Cardiac muscle cell (in vitro differentiated cells and primary cell): ENCODE measurements at places on chromosomes 7 and 10.

- H3K36me3 ChIP-seq: peaks cover 12% of the 10 kb centered on the region
- DNase-seq: no peak
- no peak overlapping the region for H3K27ac ChIP-seq
- H3K4me3 ChIP-seq: no peak overlapping the region
- H3K4me1 ChIP-seq: no peaks in the 10 kb centered on the region
- no peaks in the 10 kb centered on the region for H3K27me3 ChIP-seq
Measured at GRCh38 chr7:107158028-107158427, 10.8 kb upstream of the HBP1 start.

- H3K27ac ChIP-seq: no peak overlapping the region
- no peak for DNase-seq
- H3K4me3 ChIP-seq: no peak overlapping the region
Measured at GRCh38 chr7:159125104-159125954, 19.3 kb downstream of the VIPR2 start.

DNA sequence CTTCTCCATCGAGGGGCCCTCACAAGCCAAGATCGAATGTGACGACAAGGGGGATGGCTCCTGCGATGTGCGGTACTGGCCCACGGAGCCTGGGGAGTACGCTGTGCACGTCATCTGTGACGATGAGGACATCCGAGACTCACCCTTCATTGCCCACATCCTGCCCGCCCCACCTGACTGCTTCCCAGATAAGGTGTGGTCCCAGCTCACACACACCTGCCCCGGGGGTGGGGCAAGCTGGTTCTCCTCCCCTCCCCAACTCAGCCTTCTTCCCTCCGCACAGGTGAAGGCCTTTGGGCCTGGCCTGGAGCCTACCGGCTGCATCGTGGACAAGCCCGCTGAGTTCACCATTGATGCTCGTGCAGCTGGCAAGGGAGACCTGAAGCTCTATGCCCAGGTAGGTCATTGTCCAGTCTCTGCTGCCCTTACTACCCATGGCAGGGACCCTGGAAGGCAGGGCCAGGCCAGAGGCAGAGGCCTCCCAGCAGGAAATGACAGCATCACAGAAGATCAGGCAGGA lies 11.0 kb downstream of the FLNC start:
- H3K4me1 ChIP-seq: no peaks in the 10 kb centered on the region
- H3K27me3 ChIP-seq: no peaks in the 10 kb centered on the region
- H3K36me3 ChIP-seq: peaks cover 96% of the 10 kb centered on the region

DNA sequence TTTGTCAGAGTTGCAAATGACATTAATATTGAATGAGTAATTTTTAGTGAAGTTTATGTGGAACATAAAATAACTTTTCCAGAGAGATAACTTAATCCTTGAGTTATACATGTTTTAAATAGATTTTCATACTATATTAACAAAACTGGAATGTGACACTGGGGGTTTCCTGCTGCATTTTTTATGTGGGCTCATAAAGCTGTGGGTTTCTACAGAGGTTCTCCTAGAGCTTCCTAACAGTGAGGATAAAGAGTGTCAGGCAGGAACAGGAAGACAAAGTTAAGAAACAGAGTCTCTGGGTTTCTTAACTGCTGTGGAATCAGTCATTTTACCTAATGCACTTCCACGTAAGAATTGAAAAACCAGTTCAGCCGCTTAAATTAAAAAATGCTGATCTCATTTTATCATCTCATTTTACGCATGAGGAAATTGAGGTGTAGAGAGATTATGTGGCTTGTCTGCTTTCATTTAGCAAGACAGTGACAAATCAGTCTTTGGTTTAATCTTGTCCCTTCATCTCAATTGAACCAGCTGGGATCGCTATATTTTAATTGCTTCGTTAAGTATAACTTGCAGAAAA lies 5.0 kb downstream of the CD36 start:
- no peaks in the 10 kb centered on the region for H3K4me1 ChIP-seq
- H3K27ac ChIP-seq: no peak overlapping the region
- H3K27me3 ChIP-seq: no peaks in the 10 kb centered on the region
- no peak for DNase-seq
- no peak overlapping the region for H3K4me3 ChIP-seq
- no peaks in the 10 kb centered on the region for H3K36me3 ChIP-seq

DNA sequence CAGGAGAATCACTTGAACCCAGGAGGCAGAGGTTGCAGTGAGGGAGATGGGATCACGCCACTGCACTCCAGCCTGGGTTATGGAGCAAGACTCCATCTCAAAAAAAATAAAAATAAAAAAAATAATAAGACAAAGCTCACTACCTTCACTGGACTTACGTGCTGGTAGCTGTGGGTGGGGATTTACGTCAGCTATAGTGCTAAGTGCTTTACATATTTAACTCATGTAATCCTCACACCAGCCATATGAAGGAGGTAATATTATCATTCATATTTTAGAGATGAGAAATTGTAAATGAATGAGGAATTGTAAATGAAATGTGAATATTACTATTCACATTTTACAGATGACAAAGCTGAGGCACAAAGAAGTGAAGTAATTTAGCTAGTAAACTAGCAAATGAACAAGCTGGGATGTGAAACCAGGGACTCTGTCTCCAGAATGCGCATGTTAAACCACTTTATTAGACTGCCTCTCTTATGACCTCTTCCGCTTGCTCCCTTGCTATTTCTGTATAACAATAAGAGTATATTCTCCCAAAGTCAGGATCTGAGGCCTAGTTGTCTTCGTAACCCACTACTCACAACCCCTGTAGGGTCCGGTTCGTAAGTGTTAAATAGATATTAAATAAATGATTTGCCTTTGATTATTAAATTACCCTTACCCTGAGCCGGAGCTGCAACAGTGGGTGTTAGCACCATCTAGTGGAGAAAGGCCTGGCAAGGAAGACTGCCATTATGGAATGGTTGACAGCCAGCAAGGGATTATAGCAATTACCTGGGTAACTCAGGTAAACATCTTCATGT lies 70.2 kb downstream of the HTR7 start:
- no peaks in the 10 kb centered on the region for H3K4me1 ChIP-seq
- no peak overlapping the region for H3K27ac ChIP-seq
- H3K4me3 ChIP-seq: no peak overlapping the region
- H3K36me3 ChIP-seq: no peaks in the 10 kb centered on the region
- H3K27me3 ChIP-seq: no peaks in the 10 kb centered on the region

DNA sequence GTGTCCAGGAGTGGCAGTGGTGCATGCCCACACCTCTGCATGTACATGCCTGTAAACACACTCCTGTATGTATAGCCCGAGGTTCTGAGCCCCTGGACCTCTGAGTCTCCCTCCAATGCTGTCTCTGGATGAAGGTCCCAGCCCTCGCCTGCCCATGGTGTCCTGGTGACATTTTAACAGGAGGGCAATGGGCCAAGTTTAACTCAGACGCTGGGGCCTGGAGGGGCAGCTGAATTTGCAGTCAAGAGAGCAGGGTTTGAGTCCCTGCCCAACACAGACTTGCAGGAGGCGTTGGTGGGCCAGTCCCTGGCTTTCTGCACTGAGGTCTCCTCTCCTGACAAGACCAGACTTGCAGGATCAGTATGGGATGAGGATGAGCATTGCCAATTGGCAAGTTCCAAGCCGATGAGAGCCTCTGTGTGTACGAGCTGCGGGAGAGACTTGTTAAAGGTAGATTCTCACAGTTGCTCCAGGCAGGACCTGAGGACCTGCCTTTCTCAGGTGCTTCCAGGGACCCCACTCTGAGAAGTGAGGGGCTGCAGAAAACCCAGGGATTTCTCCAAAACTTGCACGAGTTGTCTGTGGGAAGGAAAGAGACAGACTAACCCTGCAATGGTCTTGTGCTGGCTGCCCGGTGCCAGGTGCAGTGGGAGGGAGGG lies 141.9 kb downstream of the ELFN1 start:
- no peaks in the 10 kb centered on the region for H3K36me3 ChIP-seq
- H3K4me1 ChIP-seq: peaks cover 4% of the 10 kb centered on the region
- no peak overlapping the region for H3K4me3 ChIP-seq
- no peaks in the 10 kb centered on the region for H3K27me3 ChIP-seq

DNA sequence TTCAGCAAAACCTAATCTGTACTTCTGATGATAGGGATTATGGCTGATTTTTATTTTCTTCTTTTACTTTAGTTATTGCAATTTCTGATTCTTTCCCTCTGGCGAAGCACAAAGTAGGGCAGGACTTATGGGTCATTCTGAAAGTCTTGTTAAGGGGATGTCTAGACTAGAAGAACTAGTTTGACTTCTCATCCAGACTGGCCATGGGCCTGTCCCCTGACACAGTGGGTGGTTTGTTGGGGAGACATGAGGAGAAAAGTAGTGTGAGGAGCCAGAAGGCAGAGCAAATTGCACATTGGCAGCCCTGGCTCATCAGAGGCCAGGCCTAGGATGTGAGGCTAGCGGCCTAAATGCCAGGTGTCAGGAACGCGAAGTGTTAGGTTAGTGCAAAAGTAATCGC lies 152.8 kb downstream of the RTKN2 start:
- H3K4me3 ChIP-seq: no peak overlapping the region
- H3K27ac ChIP-seq: no peak overlapping the region
- no peaks in the 10 kb centered on the region for H3K27me3 ChIP-seq
- H3K4me1 ChIP-seq: no peaks in the 10 kb centered on the region
- H3K36me3 ChIP-seq: no peaks in the 10 kb centered on the region

GRCh38 chr10:62133618-62134017 lies 135.0 kb downstream of the RTKN2 start:
- H3K4me3 ChIP-seq: no peak overlapping the region
- DNase-seq: no peak
- no peak overlapping the region for H3K27ac ChIP-seq
- no peaks in the 10 kb centered on the region for H3K4me1 ChIP-seq

DNA sequence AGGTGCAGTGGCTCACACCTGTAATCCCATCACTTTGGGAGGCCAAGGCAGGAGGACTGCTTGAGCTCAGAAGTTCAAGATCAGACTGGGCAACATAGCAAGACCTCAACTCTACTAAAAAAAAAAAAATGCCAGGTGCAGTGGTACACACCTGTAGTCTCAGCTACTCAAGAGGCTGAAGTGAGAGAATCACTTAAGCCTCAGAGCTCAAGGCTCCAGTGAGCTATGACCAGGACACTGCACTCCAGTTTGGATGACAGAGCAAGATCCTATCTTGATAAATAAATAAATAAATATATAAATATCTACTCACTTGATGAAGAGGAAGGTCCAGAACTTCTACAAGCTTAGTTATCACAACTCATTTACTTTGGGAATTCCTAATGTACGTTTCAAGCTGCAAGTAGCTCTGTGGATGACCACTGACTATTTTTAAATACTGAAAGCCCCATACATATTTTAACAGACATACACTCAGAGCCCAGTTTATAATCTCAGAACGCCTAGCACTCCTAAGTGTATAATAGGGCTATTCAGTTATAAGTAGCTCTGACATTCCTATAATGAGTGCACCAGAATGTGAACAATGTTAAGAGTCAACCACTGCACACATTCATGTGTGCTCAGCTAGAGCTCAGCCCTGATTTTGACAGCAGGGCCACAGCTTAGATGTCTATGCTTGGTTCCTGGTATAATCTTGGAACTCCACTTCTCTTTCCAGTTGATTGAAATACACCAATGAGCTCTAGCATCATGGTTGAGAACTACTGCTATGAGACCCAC lies 119.1 kb downstream of the CUBN start:
- H3K4me1 ChIP-seq: no peaks in the 10 kb centered on the region
- no peaks in the 10 kb centered on the region for H3K27me3 ChIP-seq
- no peaks in the 10 kb centered on the region for H3K36me3 ChIP-seq
- no peak overlapping the region for H3K4me3 ChIP-seq

DNA sequence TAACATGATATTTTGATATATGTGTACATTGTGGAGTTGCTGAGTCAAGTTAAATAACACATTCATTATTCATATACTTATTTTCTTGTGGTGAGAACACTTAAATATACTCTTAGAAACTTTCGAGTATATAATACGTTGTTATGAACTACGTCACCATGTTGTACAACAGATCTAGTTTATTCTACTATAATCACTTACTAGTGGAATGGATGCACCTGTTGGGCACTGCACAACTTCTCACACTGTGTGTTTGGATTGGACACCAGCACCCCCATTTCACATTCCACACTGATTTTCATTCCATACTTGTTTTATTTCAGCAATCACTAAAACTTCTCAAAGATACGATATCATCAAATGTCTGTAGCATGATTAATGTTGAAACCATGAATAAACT lies 407.3 kb downstream of the RPS24 start:
- no peak overlapping the region for H3K4me3 ChIP-seq
- no peaks in the 10 kb centered on the region for H3K36me3 ChIP-seq
- peaks cover 12% of the 10 kb centered on the region for H3K4me1 ChIP-seq
- no peak for DNase-seq
- H3K27me3 ChIP-seq: no peaks in the 10 kb centered on the region

DNA sequence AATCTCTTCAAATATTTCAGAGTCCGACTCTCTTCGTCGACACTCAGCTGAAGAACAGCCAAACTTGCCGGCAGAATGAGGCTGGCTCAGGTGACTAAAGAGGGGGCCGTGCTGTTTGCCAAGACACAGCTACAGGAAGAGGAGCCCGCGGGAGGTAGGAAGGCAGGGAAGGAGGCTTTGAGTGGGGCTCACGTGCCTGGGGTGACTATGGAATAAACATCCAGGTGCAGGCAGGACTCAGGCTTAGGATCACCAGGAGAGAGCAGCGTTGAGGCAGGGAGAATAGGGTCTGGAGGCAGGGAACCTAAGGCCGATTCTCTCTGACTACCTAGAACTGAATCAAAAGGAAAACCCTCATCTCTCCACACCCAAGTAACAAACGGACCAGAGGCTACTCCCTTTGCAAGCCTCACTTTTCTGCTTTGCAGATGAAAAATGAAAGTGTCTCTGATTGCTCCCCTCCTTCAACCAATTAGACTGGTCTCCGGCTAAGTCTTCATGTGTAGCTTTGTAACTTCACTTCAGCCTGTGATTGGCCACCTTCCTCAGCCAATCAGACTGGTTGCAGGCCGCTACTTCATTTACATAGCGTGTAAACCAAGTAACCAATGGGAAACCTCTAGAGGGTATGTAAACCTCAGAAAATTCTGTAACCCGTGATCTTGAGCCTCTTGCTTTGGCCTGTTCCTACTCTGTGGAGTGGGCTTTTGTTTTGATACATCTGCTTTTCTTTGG lies 19.7 kb upstream of the BNIP3 start:
- no peak overlapping the region for H3K27ac ChIP-seq
- no peak overlapping the region for H3K4me3 ChIP-seq
- no peaks in the 10 kb centered on the region for H3K36me3 ChIP-seq
- no peak for DNase-seq

DNA sequence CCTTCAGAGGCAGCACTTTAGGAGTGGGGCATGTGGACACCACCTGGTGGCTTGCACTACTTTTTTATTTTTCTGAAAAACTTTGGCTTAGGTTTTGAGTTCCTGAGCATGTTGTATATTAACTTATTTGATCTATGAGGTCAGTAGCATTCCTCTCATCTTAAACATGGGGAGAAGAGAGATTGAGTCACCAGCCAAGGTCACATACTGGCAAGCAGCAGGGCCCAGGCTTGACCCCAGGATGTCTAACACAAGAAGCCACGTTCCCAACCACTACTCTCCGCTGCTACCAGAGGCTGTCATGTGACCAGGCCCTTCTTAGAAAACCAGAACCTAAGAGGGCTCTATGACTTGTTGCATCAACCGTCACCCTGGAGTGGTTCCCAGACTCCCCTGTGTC lies 210.3 kb upstream of the GPR26 start:
- H3K27ac ChIP-seq: no peak overlapping the region
- no peaks in the 10 kb centered on the region for H3K36me3 ChIP-seq
- no peak for DNase-seq
- no peaks in the 10 kb centered on the region for H3K4me1 ChIP-seq
- H3K27me3 ChIP-seq: no peaks in the 10 kb centered on the region
- no peak overlapping the region for H3K4me3 ChIP-seq

GRCh38 chr7:148799893-148800555 lies 84.1 kb downstream of the EZH2 start:
- H3K27me3 ChIP-seq: no peaks in the 10 kb centered on the region
- H3K4me1 ChIP-seq: peaks cover 16% of the 10 kb centered on the region
- peak overlapping the region; percentile 52 for H3K27ac ChIP-seq
